COLO829 (cell line): ENCODE measurements at places on chromosomes 12 and 14.

GRCh38 chr12:109905301-109905700, 5.2 kb downstream of the TCHP start:
- DNase-seq = no peak

DNA sequence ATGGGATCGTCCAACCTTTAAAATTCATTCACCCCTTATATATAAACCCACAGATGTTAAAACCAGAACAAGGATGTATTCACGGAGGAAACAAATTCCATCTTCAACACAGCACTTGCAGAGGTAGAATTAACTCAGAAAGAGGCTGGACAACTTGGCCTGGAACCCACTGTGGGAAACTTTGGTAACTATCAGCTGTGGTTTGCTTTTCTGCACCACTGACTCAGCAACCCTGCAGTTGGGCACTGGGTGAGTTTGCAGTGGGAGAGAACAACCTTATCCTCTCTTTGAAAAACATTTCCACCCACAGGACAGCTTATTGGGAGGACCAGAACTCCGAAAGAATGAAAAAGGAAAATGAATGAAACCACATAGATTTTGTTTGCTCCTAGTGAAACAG, 66.3 kb downstream of the ZNF664 start:
- DNase-seq = no peak

DNA sequence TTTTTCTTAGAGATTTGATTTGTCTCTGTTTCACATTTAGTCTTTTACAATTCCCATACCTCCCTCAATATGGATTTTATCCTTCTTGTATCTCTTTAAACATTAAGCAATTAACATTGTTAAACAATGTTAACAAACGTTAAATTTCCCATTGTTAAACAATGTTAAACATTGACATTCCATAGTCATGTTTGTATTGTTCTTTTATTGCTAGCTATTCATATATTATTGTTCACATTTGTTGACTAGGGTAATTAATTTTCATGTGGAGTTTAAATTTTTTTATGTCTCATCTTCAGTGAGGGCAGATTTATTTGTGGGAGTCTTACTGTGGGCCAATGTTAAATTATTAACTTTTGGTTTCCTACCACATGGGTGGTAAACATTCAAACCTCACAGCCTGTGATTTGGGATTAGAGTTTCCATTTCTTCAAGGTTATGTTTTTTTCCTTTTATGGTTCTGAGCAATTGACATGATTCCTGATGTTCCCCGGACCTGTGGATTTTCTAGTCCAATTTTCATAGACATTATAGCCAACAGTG, 294.3 kb downstream of the ALG10B start:
- no peak for DNase-seq

GRCh38 chr12:49220972-49221371, 32.1 kb upstream of the TUBA1A start:
- DNase-seq = no peak

- no peak for DNase-seq
These were observed 71.3 kb upstream of the GPATCH2L start for GRCh38 chr14:76080471-76080870.
